ENCODE measurements at places on chromosomes 6 and 20.

DNA sequence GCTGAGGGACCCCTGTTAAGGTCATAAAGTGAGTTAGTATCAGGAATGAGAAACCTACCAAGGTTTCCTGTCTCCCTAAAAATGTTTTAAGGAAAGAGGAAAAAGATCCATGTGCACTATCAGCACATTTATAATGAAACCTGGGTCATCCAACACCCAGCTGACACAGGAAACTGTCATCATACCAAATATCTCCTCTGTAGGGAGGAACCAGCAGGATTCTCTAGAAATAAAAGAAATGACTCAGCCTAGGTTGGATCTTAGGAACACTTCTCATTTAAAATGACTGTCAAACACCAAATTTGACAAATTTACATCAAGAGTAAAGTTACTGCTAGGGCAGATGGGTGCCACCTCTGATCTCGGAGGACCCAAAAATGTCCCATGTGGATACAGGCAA, 21.7 kb downstream of the GFOD1 start:
- DNase-seq, result no peak

DNA sequence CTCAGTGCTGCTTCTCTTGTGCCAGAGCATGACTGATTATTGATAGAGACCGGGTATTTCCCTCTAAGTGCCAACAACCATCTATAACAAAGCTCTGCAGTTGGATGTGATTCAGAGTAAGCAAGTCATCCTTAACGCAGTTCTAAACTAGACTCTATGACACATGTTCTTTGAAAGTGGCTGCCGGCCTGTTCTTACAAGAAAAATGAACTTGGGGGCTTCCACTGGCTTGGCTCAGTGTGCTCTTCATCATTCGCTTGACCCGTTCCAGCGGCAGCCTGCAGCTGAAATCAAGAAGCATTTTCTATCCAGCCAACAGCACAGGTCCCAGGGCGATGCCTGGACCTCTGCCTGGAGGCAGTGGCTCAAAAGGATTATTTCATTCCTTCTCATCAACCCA, 29.8 kb downstream of the GFOD1 start:
- DNase-seq, result no peak

DNA sequence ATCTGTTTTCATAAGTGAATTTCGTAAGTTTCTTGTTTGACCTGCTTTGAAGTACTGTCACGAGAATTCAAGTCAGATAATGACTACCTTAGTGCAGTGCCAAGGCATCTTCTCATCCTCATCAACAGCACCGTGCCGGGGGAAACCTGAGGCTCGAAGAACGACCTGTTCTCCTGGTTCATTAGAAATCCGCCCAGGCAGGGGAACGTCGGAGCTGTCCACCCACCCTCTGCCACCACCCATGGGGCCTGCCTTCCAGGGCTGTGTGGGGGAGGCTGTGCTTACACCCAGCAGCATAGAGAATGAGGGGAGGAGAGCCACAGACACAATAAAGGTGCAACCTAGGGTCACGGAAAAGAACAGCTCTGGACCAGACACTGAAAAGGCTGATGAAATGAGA, 101.6 kb downstream of the RAMACL start:
- DNase-seq, result no peak

DNA sequence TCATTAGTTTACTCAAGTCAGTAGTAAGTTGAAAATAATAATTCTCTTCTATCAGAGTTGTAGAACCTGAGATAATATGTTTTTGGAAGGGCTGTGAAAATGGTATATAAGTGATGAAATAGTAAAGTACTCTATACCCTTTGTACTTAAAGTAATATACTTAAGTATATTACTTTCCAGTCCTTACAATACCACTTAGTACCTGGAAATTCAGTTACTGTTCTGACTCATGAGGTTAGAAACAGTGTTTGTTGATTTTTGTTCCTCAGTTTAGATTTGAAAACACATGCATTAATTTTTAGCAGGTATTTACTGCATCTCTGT, 10.1 kb downstream of the TULP4 start:
- no peak for DNase-seq

GRCh38 chr6:44489910-44490604, 102.6 kb downstream of the CDC5L start:
- DNase-seq, result no peak

DNA sequence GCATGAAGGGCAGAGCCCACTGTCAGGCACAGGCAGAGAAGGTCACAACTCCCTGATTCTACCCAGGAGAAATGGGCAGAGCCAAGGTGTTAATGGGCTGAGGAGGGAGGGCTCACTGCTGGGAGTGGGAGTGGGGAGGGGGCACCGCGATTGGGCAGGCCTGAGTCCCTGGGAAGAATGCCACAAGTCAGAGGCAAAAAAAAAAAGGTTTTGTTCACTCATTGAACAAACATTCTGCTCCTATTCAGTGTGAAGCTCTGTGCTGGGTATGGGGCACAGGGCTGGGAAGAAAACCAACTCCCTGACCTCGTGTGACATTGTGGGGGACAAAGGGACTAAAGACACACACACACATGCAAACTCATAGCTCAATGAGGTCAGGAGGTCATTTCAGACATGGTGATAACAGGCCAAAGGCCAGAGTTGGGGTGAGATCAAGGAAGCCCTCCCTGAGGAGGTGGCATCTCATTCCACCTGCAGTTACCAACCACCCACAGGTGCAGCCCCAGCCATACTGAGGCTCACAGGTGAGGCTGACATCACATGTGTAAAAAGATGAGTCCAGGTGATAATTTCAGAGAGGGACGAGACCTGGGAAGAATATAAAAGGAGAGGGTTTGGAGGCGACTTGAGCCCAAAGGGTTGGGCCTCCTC, 3.2 kb upstream of the PMEPA1 start:
- DNase-seq, result no peak

All from T-helper 2 cell (primary cell).